ENCODE measurements at places on chromosomes 6 and 20.

DNA sequence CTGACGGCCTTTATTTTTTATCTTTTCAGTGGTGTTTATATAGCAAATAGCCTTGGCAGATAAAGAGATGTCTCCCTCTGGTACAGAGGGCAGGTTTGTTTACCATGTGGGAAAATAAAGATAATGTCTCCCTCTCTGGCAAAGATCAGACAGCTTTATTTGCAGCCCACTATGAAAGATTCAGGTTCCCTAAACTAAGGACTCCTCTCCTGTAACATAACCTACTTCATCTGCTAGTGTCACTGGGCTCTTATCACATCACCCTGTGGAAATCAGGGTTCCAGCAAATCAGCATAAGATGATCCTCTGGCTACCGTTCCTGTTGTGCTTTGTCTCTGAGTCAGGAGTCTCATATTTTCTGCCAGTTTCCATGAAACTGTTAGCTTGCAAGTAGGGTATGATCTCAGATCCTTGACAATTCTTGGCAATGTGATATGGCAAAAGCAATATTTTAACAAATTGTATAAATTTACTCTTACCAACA is 3.1 kb downstream of the FBXL4 start:
- peak; percentile 74 for DNase-seq

DNA sequence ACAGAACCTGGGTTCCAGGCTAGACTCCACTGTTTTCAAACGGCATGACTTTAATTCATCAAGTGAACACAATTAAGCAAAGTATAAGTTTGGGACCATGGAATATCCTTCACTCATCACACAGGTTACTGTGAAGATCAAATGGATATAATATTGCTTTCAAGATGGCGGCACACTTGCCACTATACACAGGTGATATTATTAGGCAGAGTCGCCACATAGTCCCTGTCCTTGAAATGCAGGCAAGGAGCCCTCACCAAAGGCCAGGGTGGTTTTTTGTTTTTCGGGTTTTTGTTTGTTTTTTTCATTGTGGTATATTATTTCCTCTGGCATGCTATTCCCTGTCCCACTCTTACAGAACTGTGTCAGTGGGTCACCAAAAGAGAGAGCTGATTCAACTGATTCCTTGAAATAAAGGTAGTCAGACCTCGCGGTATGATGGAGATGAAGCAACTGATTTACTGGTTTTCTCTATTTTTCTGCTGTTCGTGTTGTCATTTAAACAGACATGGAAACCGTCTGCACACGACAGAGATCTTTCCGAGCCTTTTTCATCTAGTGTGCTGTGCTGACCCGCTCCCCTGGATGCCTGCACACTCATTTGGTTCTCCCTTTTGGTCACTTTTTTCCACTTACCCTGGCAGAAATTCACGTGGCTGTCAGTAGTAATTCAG is 29.7 kb downstream of the MYB start:
- DNase-seq = no peak

GRCh38 chr6:30841644-30842504 is 42.4 kb upstream of the DDR1 start:
- no peak for DNase-seq

GRCh38 chr6:167047554-167047953 is 48.4 kb downstream of the CEP43 start:
- DNase-seq = no peak

GRCh38 chr6:44271914-44272313 is 1.7 kb downstream of the TMEM151B start:
- DNase-seq = no peak

- DNase-seq = no peak
These were observed 342.8 kb downstream of the KIF16B start for GRCh38 chr20:16230402-16230801.

Measured in NCI-H146 (cell line).